Cerebellar nuclear complex (tissue), 1 donor: ENCODE measurements at places on chromosomes 16 and 17.

DNA sequence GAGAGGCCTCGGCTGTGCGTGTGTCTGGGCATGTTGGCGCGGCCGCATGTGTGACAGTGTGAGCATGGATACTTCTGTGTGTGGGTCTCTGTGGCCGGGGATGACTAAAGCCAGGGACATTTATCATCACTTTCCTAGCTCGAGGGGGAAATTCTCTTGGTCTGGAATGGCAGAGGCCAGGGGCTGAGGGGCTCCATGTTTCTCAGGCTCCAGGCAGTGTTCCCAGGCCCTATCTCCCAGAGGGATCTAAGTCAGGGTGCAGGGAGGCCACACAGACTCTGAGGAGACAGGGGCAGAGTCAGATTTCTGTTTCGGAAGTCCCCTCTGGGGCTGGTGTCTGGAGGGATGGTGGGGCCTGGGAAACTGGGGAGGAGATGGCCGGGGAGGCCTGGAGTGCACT lies 23.7 kb upstream of the SPNS2 start:
- DNase-seq, result no peak

DNA sequence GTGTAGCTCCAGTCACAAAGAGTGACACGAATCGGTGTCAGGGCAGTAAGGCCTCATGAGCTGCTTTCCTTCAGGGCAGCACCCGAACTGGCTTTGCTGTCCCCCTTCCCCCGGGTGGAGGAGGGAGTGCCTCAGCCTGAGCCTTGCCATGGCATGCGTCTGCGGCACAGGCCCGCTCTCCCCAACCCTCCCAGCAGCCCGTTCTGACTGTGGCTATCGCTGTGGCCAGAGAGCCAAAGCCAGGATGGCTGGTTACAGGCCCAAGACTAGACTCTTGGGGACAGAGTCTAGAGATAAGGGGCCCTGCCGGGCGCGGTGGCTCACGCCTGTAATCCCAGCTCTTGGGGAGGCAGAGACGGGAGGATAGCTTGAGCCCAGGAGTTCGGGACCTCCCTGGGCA lies 25.9 kb downstream of the CLUH start:
- DNase-seq, result no peak

DNA sequence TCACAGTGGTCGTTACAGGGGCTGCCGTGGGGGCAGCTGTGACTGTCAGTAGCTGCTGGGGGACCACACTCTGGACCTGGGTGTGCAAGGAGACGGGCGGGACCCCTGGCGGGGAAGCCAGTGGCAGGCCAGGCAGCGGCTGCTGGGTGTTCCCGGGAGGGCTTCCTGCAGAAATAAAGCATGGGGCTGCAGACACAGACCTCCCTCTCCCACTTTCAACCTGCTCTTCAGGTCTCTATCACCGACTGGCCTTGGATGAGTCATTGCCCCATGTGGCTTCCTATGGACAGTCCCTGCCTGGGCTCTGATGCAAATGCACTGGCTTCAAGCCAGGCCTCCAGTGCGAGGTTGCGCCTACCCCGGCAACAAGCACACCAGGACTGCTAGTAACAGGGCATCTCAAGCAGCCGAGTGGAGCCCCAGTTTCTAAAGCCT lies 17.2 kb downstream of the SREBF1 start:
- no peak for DNase-seq

DNA sequence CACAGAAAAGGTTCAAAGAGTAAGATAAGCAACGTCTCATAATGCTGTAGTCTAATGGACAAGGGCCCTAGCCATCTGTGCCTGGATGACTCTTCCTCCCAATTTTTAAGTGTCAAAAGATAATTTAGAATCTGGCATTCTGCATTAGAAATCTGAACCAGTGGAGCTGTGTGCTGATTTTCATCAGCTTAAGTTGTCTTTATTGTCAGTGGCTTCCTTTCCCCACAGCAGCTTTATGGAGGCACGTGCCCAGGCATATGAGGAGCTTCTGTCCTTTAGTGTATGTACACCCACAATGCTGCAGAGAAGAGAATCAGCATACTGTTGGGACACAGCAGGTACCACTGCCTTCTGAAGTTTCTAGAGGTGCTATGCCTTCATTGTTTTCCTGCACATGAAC lies 37.9 kb downstream of the HEATR6 start:
- DNase-seq, result no peak

DNA sequence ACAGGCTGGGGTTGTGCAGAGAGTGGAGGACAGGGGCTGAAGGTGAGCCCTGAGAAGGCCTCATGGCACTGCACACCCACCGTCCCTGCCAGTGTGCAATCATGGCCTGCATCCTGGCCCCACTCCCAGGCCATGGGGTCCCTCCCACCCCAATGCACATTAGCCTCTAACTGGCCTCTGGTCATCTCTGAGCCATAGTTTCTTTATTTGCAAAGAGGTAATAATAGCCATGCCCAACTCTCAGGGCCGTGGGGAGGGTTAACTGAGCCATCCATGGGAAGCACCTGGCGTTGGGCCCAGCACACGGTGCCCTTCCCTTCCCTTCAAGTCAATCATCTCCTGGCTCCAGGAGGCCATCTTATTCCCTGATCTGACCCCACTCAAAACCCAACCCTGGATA lies 10.8 kb upstream of the ITGA3 start:
- no peak for DNase-seq

- DNase-seq, result no peak
Observed at GRCh38 chr17:66567234-66568170, 265.1 kb downstream of the PRKCA start.

- no peak for DNase-seq
Observed at GRCh38 chr16:66746682-66747081, 4.7 kb downstream of the DYNC1LI2 start.

- DNase-seq, result no peak
Observed at GRCh38 chr17:29588562-29589411, 661 bp downstream of the GIT1 start.
